Fibroblast of pulmonary artery (primary cell): ENCODE measurements at places on chromosomes 7 and 10.

- no peak for DNase-seq
Observed at GRCh38 chr10:77840636-77841035, 85.9 kb downstream of the DLG5 start.

- DNase-seq: no peak
Observed at GRCh38 chr10:63502832-63503231, 18.4 kb upstream of the REEP3 start.

DNA sequence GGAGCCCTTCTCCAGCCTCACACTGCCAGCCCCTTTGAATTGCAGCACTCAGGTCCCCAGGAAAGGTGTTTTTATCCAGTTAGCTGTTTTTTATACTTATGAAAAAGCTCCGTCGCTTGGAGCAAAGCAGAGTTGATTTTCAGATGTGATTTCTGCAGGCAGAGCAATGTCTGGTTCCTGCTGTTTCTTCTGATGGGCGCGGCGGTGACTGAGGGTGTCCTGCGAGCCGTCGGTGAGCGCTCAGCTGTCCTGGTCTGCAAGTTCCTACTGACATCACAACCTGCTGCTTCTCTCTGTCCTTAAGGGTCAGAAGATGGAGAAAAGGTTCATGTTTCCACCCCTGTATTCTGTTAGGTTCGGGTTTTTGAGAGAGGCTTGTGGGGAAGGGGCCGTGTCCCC, 109.6 kb upstream of the FAM20C start:
- DNase-seq: no peak

DNA sequence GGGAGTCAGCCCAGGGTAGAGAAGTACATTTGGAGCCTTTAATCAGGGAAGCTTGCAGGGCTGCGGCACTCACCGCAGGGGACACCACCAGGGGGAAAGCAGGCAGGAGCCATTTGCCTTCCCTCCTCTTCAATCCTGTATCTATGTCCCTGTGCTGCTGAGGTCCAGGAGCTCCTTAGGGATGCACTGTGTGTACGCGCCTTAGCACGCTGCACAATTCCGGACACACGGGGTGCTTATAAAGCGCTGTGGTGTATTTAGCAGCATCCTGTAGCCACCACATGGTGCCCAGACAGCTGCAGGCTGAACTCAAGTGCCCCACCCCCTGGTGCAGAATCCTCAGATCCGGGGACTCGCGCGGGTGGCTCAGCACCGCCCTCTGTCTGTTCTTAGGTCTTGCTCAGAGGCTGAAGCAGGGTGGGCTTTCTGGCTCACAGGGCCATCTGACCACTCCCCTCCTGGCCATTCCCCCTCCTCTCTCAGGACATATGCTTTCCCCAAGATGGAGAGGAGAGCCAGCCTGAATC, 421.4 kb downstream of the SDK1 start:
- DNase-seq: peak; percentile 20

GRCh38 chr10:31620226-31621151, 301.5 kb downstream of the ZEB1 start:
- peak; percentile 58 for DNase-seq

DNA sequence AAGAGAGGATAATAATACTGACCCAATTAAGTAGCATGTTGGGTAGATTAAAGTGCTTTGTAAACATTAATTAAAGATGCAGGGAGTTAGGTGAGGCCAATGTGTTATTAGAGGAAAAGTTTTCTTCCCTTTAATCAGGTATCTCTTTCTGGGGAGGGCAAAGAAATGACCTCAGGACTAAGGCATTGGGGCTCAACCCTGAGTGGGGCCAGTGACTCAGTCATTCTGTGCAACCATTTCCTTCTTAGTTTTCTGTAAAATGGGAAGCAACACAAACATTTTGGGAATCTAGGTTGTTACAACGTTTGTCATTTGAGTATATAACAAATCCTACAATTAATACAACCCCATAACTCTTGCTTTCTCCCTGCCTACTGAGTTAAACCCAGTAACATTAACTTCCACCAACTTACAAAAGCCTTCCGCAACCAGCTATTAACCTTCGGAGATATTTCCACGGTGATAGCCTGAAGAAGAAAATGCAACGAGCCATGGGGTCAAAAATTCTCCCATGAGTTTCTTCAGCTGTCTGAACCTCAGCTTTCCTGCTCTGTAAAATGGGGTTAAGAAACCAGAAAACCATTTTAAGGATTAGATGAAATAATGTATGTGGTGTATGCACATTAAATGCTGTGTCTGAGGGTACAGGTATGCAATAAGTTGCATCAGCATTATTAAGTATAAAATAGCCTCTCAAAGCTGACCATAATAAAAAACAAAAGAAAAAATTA, 965 bp upstream of the PROSER2 start:
- DNase-seq: no peak

DNA sequence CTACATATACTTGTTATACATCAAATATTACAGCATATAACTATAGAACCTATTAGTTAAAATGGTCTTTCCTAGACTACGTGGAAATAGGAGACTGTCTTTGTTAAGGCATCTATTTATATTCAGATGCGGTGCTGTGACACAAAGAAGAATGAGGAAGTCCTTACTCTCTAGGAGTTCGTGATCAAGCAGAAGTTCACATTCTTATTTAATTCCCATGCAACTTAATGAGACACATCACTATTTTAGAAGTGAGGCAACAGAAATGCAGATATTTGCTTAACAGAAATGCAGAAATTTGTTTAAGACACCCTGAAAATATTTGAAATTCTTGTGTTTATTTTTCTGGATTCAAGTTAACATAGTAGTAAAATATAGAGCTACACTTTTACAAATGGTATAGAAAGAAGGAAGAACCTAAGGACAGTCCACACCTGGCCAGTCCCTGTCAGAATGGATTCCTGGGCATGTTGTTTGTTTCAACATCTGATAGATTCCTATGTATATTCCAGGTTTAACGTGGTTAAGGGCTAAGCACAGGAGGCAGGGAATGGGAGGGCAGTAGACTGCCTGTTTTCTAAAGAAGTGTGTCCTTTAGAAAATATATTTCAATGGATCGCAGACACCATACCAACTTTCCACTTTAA, 70.6 kb upstream of the NXPH1 start:
- DNase-seq: no peak

DNA sequence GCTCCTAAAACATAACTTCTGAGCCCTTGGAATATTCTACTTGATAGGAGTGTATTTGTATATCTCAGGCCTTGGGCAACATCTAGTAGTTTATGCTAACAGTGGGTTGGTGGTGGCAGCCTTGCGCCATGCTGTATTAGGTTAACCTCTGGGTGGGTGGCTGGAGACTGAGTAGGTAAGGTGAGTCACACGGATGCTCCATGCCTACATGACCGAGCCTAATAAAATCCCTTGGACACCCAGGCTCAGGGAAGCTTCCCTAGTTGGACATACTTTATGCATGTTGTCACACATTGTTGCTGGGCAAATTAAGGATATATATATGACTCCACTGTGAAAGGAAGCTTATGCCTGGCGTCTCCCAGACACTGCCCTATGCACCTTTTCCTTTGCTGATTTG, 6.0 kb upstream of the DAGLB start:
- DNase-seq: peak; percentile 52

DNA sequence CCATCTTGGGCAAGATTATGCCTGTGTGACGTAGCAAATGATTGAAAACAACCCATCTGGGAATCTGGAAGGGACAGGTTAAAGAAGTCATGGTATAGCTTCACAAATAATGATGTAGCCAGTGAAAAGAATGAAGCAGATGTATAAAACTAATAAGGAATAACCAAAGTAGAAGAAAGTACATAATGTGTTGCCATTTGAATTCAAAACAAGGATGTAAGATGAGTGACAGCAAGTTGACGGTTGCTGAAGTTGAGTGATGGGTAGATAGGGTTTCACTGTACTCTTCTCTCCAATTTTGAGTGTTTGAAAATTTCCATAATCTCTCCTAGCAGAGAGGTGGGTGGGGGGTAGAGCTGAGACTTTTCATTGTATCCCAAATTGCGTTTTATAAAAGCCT, 133.6 kb downstream of the FANK1 start:
- DNase-seq: no peak

DNA sequence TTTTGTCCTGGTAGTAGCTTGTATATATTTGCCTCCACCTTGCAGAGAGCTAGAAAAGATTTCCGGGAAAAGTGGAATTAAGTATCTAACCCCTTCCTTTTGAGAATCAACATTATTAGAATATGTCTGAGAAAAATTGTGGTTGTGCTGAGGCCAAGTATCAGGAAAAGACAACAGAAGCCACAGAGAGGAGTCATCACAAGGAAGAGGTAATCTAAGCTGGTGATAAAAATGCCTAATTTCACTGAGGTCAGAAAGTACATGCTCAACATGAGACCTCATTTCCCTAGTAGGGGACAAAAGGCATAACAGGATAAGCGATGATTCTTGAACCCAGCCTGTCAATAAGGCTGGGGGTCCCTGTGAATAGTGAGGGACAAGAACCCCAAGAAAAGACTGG, 97.0 kb upstream of the PDE1C start:
- no peak for DNase-seq

DNA sequence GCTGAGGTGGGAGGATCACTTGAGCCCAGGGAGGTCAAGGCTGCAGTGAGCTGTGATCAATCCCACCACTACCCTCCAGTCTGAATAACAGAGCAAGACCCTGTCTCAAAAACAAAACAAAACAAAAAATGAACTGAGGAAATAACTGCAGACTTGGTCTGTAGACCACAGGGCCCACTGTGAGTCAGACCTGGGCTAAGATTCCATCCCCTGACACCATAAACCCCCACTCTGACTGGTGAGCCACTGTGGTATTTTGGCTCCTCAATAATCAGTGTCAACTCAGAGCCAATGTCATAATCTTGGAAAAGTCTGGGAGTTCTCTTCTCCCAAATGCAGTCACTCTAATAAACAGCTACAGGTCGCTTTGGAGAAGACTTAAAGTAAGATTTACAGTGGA, 24.0 kb upstream of the ERCC6 start:
- DNase-seq: no peak

GRCh38 chr7:98616381-98617050, 569 bp upstream of the NPTX2 start:
- DNase-seq: no peak

- no peak for DNase-seq
Observed at GRCh38 chr7:64400401-64400800, 86.6 kb downstream of the ZNF736 start.

DNA sequence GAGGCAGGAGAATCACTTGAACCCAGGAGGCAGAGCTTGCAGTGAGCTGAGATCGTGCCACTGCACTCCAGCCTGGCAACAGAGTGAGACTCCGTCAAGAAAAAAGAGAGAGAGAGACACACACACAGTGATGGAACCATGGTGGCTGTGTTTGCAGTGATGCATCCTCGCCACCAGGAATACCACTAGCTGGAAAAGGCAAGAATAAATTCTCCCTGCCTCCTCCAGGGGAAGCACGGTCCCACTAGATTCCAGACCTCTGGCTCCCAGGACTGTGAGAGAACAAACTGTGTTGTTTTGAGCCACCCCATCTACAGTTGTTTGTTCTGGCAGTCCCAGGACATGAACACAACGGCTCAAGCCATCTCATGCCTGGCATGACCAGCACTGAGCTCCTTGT, 320.3 kb upstream of the FOXK1 start:
- no peak for DNase-seq

- DNase-seq: no peak
Observed at GRCh38 chr7:98359395-98359794, 41.5 kb downstream of the BAIAP2L1 start.

- no peak for DNase-seq
Observed at GRCh38 chr7:30493228-30493627, 11.4 kb downstream of the GGCT start.

GRCh38 chr10:13056456-13057077, 43.4 kb upstream of the OPTN start:
- peak; percentile 31 for DNase-seq

- peak; percentile 69 for DNase-seq
Observed at GRCh38 chr10:48390933-48391845, 84.7 kb downstream of the MAPK8 start.

- DNase-seq: peak; percentile 97
Observed at GRCh38 chr10:13707156-13707881, 120.6 kb downstream of the PRPF18 start.

DNA sequence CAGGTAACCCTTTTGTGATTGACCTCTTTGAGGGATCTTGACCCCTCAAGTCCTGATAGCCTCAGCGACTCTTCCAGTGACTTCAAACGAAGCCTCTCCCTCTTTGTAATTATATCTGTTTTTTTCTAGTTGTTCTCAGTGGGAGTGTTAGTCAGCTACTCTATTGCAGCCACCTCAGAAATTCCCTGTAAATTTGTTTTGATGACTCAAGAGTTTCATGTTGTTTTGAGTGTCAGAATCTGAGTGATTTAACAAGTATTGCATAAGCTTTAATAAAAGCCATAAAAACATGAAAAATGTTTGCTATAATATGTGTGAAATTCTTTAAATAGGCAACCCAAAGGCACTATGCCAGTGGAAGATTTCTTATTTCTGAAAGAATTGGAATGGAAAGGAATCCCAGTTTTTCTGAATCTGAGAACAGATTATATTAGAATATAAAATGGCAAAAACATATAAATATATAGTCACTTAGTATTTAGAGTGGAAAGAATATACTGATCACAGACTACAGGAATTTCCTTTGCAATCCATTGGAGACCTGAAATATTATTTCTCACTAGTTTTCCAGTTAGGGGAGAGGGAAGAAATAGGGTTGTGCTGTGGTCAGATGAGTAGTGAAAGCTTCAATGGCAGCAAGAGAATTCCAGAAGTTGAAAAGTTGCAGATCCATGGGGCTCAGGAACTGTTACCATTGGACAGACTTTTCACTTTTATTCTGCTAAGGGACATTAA, 94.4 kb upstream of the SEMA3C start:
- DNase-seq: peak; percentile 73

GRCh38 chr7:151389096-151389767, 20.6 kb downstream of the WDR86 start:
- no peak for DNase-seq

- DNase-seq: no peak
Observed at GRCh38 chr10:14162629-14163344, 167.9 kb downstream of the FRMD4A start.

DNA sequence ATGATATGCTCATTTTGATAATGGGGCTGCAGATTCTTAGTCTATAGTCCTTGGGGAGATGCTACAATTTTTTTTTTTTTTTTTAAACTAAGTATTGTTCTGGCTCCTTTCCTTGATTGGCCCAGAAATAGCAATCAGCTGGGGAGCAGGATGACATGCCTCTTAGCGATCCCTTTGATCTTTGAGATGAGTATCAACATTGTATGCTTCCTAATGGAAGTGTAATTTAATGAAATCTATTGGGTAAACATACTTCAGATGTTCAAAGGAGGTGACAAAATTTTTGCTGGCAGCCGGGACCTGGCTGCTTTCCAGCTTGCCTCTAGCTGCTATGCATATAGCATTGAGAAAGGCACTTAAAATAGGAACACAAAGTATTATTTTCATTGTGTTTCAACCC, 43.5 kb downstream of the VTI1A start:
- DNase-seq: peak; percentile 22

GRCh38 chr10:1074052-1074747, 18.0 kb downstream of the WDR37 start:
- DNase-seq: no peak
